ENCODE measurements at places on chromosomes 7 and 10.
A peak's percentile ranks its signal among the peaks of the same experiment; 100 is the strongest.

GRCh38 chr7:92330835-92331438 is 85.2 kb downstream of the ANKIB1 start:
- DNase-seq = no peak

GRCh38 chr10:86367152-86367951 is 757 bp upstream of the GRID1 start:
- no peak for DNase-seq

- no peak for DNase-seq
These were observed 87.3 kb upstream of the CSTF2T start for GRCh38 chr10:51786684-51787035.

DNA sequence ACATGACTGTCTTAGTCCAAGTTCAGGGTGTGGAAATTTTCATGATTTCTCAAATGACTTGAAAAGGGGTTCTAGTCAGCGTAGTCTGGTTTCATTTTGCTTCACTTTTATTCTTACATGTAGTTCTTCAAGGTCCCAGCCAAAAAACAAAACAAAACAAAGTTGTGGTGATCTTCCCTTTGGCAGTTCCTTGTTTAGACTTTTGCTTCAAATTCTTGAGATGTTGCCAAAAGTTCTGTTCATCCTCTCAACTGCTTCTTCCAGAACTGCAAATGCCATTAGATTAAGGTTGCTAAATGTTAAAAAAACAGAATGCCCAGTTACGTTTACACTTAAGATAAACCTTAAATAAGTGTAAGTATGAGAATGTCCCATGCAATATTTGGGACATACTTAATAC is 370.8 kb upstream of the LRRTM3 start:
- DNase-seq = no peak

DNA sequence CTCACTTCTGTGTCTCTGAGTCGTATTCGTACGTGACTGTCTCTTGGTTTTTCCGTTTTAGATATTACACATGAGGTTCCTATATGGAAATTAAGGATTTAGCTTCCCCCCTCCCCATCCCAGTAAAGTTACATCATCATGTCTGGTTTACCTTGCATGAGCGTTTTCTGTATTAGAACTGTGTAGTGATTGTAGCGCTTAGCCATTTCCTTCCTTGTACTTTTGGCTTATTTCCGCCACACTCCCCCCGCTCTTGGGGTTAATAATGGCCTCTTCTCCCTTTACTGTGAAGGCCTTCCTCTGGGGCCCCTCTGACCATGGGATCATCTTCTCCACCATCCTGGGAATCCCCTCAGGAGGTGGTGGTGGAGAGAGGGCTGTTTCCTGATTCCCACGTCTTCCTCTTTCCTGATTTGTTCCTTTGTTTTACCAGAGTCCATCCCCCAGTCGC is 27.2 kb upstream of the AP5Z1 start:
- no peak for DNase-seq

GRCh38 chr7:101531726-101532357 is 97.3 kb downstream of the MYL10 start:
- no peak for DNase-seq

GRCh38 chr10:22103701-22104470 is 100.4 kb upstream of the DNAJC1 start:
- DNase-seq = no peak

- DNase-seq = no peak
These were observed 161.5 kb downstream of the FGFR2 start for GRCh38 chr10:121436630-121437341.

DNA sequence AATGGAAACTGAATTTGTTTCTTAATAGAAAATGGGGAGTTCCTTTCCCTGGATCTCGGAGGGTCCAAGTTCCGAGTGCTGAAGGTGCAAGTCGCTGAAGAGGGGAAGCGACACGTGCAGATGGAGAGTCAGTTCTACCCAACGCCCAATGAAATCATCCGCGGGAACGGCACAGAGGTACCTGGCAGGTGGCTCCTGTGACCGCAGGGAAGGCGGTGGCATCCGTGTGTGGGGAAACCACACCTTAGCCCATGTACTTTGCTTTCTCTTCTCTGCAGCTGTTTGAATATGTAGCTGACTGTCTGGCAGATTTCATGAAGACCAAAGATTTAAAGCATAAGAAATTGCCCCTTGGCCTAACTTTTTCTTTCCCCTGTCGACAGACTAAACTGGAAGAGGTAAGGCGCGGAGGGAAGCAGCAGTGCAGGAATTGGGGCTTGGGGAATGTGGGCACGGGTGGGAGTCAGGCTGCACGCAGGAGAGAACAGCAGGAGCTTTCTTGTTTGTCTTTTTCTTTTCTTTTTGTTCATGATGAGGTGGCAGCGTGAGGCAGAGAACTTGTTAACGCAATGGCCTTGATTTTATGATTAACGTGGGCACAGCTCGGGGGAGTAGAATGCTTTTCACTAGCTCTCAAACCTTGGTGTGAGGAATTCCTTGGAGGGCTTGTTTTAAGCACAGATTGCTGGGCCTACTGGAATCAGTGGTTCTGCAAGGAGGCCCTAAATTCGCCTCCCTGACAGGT is 12.8 kb downstream of the HKDC1 start:
- DNase-seq = peak; percentile 10

DNA sequence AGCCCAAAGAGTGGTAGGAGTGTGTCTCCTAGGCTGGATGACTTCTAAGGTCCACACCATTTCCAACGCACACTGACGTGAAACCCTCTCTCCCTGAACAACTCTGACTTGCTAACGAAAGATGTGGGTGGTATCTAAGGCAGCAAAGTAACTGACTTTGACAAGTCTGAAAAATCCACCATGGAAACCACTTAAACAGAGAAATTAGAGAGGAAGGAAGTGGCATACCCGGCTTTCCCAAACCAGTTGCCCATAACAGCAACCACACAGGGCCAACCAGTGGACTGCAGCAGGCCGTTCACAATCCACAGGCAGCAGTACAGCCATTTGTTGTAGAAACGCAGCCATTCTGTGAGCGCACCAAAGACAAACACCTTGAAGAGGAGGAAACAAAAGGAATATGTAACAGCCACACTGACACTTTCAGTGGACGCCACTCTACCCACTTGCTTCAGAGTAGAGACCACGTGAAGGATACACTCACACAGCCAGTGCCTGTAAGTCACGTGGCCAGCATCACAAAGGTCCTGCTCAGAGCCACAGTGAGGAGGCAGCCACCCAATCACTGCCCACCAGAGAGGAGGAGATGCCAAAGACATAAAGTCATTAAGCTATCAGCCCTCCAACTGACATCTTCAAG is 39.8 kb downstream of the SLC37A3 start:
- DNase-seq = no peak

GRCh38 chr7:97430006-97430405 is 301.9 kb upstream of the TAC1 start:
- DNase-seq = no peak

GRCh38 chr7:95577137-95577536 is 19.2 kb downstream of the PDK4 start:
- no peak for DNase-seq

GRCh38 chr10:48759113-48759901 is 74.6 kb downstream of the WDFY4 start:
- no peak for DNase-seq

DNA sequence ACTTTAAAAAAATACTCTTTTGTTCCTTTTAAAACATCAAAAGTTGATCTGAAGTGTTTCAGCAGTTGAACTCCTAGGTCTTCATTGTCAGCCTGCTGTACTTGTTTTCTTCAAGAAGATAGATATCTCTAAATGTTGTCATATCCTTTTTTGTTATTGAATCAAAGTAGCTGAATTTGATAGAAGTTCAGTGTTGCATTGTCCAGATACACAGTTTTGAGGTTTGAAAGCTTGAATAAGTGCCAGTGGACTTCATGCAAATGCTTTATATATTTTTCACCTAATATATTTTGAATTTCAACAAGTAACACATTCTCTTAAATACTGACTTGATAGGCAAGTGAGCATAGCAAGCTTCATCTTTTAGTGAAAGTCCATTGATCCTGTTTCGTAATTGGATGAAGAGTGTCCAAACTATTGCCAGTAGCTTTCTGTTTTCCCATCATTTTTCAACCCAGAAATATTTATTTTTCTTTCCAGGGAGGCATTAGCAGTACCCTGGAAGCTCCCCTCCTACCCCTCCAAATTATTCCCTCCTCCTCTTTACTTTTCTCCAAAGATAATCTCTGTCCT is 114.4 kb downstream of the TPST1 start:
- no peak for DNase-seq

DNA sequence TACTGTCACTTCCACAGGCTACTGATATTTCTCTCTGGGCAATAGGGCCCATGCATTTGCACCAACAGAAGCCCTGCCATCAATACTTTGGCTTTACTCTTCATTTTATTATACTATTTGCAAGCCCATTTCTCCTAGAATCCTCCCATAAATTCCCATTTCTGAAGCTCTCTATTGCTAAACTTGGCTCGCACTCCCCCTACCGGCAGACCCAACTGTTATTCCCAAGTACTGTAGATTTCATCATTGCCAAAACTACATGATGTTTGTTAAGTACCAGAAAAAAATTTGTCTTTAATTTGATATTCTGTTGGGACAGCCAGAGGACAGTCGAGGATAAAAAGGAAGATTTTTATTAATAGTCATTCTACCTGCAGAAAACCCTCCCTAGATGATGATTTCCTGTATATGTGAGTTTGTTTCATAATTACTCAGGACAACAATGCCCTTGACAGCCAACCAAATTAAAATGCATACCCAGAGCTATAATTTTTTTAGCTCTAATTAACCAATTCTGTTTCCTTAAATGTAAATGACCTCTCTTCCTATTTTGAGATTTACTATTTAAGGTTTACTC is 298.6 kb downstream of the REEP3 start:
- no peak for DNase-seq

DNA sequence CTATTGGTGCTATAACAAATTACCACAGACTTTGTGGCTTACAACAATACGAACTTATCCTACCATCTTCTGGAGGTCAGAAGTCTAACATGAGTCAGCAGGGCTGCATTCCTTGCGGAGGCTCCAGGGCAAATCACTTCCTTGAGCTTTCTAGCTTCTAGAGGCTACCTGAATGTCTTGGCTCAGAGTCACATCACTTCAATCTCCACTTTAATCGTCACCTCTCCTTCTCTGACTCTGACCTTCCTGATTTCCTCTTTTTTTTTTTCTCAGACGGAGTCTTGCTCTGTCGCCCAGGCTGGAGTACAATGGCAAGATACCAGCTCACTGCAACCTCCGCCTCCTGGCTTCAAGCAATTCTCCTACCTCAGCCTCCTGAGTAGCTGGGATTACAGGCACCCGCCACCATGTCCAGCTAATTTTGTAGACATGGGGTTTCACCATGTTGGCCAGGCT is 44.6 kb upstream of the ANAPC16 start:
- no peak for DNase-seq

- DNase-seq = no peak
These were observed 111.2 kb downstream of the NOC3L start for GRCh38 chr10:94251568-94251967.

GRCh38 chr10:102397222-102398171 is 2.0 kb downstream of the NFKB2 start:
- no peak for DNase-seq

DNA sequence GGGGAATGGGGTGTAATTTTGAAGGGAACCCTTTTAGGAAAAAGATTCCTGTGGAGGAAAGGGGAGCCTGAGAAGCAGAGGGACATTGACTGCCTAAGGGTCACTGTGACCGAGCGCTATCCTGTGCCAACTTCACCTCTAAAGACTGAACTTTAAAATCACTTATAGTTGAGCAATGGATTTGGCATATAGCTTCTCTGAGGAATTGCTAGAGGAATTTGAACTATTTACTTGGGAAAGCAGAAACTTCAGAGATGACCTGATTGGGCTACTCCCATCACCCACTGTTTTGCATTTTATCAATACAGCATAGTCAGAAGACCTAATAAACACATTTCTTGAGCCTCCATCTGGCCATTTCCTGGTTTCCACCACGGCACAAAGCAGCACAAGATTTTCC is 23.7 kb upstream of the WNT16 start:
- DNase-seq = no peak

- no peak for DNase-seq
These were observed 204.6 kb downstream of the GLRX3 start for GRCh38 chr10:130340816-130341215.

DNA sequence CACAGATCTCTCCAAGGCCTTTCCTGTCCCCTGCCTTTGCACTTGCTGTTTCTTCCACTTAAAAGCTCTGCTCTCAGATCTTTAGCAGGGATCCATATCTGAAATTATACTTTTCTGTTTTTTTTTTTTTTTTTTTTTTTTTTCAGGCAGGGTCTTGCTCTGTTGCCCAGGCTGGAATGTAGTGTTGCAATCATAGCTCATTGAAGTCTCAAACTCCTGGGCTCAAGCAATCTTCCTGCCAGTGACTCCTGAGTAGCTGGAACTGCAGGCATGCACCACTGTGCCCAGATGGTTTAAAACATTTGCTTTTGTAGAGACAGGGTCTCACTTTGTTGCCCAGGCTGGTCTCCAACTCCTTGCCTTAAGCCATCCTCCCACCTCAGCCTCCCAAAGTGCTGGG is 5.0 kb upstream of the TSPAN15 start:
- no peak for DNase-seq

DNA sequence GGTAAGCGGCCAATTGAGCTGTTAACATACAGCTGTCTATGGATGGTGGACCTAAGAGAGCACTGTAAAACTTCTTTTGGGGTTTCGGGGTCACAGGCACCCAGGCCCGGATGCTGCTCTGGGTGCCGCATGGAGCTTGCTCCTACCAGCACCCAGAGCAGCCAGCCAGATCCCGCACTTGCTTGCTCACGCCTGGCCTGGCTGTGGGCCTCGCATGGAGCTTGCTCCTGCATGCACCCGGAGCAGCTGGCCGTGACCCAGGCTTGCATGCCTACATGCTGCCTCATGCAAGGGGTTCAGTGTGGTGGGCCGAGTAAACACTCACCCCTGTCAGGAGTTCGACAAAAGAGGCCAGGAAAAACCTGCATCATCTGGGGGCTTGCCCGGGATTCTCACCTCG is 896.9 kb downstream of the SORCS1 start:
- no peak for DNase-seq

DNA sequence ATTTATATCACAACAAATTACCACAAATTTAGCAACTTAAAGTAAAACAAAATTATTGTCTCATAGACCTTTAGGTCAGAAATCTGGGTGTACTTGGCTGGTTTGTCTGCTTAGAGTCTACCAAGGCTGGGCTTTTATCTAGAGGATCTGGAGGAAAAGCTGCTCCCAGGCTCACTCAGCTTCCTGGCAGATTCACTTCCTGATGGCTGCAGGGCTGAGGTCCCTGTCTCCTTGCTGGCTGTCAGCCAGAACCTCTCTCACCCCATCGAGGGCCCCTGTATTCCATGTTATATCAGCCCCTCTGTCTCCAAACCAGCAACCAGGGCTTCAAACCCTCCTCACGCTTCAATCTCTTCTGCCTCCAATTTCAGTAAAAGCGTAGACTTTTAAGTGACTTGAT is 734.9 kb downstream of the NRG3 start:
- no peak for DNase-seq

GRCh38 chr10:90111671-90112070 is 410.3 kb downstream of the KIF20B start:
- no peak for DNase-seq

DNA sequence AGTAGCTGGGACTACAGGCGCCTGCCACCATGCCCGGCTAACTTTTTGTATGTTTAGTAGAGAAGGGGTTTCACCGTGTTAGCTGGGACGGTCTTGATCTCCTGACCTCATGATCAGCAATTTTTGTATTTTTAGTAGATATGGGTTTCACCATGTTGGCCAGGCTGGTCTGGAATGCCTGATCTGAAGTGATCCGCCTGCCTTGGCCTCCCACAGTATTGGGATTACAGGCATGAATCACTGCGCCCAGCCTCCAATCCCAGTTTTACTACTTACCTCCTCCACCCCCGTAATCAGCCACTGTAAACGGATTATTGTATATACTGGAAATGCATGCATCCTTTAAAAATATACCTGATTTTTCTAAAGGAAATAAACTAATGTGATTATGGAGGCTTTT is 35.1 kb upstream of the MTPN start:
- no peak for DNase-seq

GRCh38 chr7:139108266-139109187 is 993 bp downstream of the ZC3HAV1 start:
- no peak for DNase-seq

Measured in activated naive CD4-positive, alpha-beta T cell (primary cell).